ENCODE measurements at places on chromosomes 6 and 20.

GRCh38 chr6:46265373-46265772, 94.6 kb upstream of the ENPP5 start:
- DNase-seq, result no peak

GRCh38 chr6:33008944-33009861, at the start of gene HLA-DOA:
HLA-DOA (minus strand) TSS chr6:33009591.
- DNase-seq, result no peak

DNA sequence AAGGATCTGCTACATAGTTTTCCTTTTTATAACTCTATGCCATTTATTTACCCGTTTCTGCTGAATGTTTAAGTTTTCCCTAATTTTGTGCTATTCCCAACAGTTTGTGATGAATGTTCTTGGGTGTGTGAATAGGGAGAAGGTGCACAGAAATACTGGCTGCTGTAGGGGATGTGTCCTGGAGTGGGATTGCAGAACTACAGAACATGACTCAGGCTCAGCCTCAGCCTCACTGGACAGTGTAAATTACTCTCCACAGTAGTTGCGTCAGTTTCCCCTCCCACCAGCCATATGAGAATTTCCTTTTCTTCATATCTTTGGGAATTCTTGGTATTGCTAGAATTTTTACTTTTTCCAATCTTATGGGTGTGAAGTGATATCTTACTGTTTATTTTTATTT, 57.0 kb downstream of the SLX4IP start:
- DNase-seq, result no peak

GRCh38 chr6:128230267-128230989, 290.0 kb downstream of the PTPRK start:
- no peak for DNase-seq

DNA sequence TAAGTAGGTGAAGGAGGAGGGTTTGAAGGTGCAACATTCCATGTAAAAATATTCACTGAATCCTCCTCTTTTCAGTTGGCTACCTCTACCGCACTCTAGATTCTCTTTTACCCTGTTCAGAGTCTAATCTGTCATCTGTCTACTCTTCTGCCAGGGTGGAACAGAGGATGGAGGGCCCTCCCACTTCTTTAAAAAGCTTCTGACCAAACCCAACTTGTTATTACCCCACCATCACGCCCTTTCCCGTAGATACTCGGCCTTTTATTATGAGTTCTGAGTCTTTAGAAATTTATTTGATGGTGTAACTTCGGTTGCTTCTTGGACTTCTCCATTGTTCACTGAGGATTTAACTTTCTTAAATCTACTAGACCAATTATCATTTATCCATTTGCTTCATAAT, 11.7 kb downstream of the STX11 start:
- DNase-seq, result no peak

- DNase-seq, result no peak
Measured at GRCh38 chr6:139369568-139370282, 4.7 kb downstream of the CITED2 start.

GRCh38 chr6:125831659-125832058, 40.9 kb downstream of the NCOA7 start:
- DNase-seq, result no peak

DNA sequence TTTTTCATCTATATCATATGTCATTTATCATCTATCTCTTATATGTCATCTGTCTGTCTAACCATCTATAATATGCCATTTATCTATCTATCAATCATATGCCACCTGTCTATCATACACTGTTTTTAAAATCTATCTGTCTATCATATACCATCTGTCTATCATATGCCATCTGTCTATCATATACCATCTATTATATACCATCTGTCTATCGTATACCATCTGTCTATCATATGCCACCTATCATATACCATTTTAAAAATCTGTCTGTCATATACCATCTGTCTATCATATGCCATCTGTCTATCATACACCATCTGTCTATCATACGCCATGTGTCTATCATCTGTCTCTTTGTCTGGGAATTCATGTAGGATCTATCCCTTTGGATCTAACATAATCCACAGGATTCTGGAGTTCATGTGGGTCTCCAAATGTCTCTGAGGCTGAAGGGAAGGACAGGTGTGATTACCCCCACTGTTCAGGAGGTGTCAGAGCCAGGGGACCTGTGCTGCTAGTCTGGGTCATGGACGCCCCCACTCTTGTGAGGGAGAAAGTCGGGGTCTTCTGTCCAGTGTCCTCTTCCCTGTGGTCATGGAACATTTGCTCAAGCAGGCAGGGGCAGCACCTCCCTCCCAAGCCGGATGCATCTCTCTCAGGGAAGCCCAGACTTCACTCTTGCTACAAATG, 36.9 kb upstream of the FRMD1 start:
- DNase-seq, result no peak

DNA sequence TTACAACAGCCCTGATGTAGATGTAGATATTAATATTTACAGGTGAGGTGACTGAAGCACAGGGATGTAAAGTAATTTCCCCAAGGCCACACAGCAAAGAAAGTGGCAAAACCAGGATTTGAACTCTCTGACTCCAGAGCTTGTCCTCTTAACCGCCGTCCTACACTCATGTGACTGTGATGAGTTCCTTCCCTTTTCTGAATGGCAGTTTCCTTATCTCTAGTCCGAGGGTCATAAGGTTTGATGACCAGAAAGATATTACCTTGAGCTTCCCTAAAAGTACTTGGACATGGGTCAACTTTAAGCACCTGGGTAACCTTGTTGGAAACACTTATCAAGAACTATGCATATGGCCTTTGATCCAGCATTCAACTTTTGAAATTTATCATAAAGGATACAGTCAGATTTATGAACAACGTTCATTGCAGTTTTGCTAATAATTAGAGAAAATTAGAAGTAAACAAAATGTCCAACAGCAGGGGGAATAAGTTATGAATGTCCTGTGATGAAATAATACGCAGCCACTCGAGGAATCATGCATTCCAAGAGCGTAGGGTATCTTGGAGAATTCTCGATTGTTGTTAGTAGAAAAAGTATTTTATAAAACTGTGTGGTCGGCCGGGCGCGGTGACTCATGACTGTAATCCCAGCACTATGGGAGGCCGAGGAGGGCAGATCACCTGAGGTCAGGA, 2.3 kb upstream of the TLDC2 start:
- DNase-seq, result no peak

DNA sequence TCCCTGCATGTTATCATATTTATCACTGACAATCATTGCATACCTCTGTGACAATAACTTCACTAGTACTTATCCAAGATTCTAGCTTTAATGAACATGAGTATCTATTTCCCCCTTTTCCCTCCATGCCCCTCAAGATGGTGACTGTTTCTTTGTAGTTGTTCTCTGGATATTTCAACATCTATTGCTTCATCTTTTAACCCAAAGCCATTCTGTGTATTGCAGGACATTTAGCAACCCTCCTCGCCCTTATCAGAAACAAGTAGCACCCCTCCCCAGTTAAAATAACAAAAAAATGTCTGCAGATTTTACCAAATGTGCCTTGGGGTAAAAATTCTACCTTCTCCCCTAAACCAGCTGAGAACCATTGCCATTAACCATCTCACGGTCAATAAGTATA, 979.8 kb upstream of the MANEA start:
- no peak for DNase-seq

DNA sequence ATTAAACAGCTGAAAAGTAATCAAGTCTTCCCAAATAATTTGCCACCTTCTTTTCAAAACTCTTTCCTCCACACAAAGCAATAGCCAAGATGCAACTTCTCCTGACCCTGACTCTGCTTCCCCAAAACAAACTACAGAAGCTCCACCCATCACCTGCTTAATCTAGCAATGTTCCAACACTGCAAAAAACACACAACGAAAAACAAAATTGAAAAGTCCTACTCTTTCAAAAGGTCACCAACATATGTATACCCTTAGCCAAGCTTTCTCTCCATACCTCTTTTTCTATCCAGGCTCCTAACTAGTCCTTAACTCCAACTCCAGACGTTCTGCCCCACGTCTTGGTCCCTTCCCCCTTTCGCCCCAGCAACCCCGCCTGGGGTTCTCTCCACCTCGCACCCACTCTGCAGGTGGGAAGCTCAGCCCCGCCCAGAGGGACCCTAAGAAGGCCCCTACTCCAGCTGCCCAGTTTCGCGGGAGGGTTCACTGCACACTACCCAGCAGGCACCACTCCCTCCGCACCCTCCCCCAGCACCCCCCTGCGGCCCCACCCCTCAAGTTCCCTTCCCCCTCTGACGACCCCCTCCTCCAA, 717 bp downstream of the CSNK2A1 start:
- DNase-seq, result no peak

GRCh38 chr6:154916857-154917256, 78.3 kb upstream of the TIAM2 start:
- DNase-seq, result peak; percentile 12

GRCh38 chr20:37194621-37195417, 15.5 kb upstream of the MROH8 start:
- peak; percentile 22 for DNase-seq

- DNase-seq, result no peak
Measured at GRCh38 chr6:9914951-9915350, 499.9 kb downstream of the TFAP2A start.

DNA sequence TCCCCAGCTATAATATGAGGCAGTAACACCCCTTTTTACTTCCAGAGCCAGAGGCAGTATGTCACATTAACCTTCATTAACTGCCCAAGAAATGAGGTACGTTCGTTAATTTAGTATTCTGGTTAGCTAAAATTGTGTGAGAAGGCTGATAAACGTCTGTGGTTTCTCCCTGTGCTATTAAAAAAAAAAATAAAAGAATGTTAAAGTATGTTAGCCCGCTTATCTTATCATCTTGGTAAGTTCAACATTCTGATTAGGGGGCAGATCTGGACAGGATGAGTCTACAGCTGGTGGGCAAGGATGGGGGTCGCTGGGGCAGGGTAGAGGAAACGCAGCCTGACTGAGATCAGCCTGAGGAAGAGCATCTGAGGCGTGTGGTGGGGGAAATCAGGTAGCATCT, 154.0 kb downstream of the PRL start:
- DNase-seq, result no peak

- no peak for DNase-seq
Measured at GRCh38 chr6:44779130-44779826, 391.8 kb downstream of the CDC5L start.

GRCh38 chr20:63214514-63214913, 1.4 kb downstream of the YTHDF1 start:
- no peak for DNase-seq

DNA sequence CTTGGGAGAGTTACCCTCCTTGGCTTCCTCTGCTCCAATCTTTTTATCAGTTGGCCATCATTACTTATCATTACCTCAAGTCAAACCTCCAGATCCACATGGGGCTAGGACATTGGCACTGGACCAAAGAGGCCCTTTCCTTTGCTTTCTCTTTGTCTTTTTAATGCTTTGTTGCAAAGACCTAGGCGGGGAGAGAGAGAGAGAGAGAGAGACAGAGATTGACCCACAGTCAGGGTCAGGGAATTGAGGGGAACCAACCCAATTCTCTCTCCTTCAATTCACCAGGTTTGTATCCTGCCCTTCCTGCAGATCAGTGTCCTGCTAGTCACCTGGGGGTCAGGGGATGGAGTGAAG, 3.5 kb upstream of the VEGFA start:
- no peak for DNase-seq

GRCh38 chr6:111114087-111114443, 26.8 kb downstream of the SLC16A10 start:
- no peak for DNase-seq

GRCh38 chr6:160279850-160280249, 21.2 kb upstream of the SLC22A2 start:
- no peak for DNase-seq

GRCh38 chr6:114747995-114748625, 405.3 kb upstream of the HS3ST5 start:
- DNase-seq, result no peak

DNA sequence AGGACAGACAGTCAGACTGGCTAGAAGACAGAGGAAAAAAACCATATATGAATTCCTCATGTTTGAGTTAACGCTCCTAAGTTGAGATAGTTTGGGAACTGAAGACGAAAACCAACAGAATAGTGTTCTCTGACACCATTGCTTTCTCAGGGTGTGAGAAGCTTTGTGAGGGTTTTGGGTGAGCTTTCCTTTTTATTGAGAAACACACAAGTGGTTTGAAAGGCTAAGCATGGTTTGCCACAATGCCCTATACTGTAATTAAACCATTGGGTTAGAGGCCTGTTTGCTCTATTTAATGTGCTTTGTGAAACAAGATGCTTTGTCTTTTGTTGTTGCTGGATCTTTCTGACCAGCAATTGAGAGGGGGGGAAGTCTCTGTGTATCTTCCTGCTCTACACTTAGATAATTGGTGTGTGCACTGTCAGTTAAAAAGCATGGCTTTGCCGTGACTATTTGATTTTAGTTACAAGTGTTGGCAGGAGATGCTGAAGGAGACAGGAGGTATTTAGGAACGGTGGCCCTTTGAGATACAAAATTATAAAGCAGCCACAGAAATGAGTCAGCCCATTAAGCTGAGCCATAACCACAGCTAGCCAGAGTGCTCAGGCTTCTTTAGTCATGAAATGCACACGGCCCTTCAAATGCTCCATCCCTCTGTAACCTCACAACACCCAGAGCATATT, 273.0 kb upstream of the PREP start:
- no peak for DNase-seq

GRCh38 chr6:84193114-84193708, 34.2 kb downstream of the CEP162 start:
- no peak for DNase-seq

- DNase-seq, result no peak
Measured at GRCh38 chr20:57251344-57251743, 15.1 kb downstream of the BMP7 start.

GRCh38 chr20:58150772-58151171, 77.7 kb downstream of the ANKRD60 start:
- DNase-seq, result no peak

GRCh38 chr20:5297280-5298004, 19.3 kb downstream of the PROKR2 start:
- no peak for DNase-seq

GRCh38 chr6:81228912-81229555, 523.4 kb downstream of the TENT5A start:
- DNase-seq, result no peak
